ENCODE measurements at places on chromosomes 16 and 17.

GRCh38 chr16:50102051-50102746 lies 36.4 kb downstream of the HEATR3 start:
- DNase-seq = no peak

DNA sequence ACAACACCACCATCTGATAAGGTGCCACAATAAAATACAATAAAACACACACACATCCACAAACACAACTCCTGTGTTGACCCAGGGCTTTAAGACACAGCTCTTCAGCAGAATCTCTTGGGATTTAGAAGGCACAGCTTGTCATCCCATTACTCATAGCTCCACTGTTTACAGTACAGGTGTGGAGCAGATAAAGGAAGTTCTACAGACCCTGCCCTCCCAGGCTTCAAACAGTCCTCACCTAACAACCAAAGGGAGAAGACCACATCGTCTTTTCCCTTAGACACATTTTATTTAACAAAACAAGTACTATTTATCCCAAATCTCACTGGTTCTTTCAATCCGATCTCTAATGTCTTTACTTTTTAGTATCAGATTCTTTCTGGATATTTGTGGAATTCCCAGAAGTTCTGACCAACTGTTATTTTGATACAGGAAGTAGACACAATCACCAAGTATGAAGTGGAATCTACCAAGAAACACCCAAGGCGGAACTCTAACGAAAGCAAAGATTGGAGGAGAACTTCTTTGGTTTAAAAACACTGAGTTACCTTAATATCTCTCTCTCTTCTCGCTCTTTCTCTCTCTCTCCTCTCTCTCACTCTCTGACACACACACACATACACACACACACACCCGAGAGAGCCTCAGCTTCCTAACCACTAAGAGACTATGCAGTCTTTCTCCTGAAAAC lies 46.1 kb downstream of the CYTH1 start:
- DNase-seq = no peak

DNA sequence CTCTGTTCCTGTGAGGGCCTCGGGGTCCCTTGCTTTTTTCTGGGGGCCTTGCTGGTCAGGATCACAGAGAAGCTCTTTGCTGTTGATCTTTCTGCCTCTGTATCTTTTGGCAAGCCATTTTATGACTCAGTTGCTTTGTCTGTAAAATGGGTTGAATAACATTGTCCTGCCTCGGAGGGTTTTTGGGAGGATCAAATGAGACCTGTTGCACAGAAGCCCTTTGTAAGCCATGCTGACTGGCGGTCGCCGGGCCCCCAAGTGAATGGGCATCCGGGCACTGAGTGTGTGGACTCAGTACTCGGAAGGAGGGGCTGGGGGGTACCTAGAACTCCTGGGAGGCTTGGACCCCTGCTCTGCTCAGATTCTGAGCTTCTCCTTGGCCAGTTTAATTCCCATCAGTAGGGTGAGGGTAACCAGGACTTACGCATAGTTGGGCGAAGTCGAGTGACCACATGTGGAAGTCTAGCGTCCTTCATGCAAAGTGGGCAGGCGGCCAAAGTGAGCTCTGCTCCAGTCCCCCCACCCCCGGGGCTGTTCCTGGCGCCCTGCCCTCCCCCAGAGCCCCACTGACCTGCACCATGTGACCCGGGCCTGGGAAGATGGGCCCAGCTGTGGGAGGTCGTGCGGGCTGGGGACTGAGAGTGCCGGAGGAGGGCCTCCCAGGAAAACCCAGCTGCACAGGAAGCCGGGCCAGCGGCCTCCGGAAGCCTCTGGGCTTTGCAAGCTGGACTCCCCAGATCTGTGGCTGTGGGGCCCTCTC lies 284.0 kb downstream of the SEC14L1 start:
- DNase-seq = no peak

DNA sequence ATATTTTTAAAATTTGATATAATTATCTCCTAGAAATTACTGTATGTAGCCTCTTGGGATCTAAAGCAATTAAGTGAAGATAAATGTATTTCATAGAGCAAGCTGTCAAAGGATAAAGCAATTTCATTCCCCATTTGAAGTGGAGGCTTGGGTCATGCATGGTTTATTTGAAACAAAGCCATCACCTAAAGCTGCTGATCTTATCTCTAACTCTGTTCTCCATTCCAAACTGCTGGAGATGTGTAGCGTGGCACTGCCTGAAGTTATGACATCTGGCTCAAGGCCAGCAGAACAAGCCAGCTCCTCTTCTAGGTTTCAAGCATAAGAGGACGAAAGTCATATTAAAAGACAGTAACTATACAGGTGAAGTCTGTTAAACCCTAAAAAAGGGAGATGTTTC lies 83.9 kb downstream of the HIC1 start:
- no peak for DNase-seq

GRCh38 chr17:41865596-41865893 lies 322 bp upstream of the KLHL11 start:
- DNase-seq = no peak

DNA sequence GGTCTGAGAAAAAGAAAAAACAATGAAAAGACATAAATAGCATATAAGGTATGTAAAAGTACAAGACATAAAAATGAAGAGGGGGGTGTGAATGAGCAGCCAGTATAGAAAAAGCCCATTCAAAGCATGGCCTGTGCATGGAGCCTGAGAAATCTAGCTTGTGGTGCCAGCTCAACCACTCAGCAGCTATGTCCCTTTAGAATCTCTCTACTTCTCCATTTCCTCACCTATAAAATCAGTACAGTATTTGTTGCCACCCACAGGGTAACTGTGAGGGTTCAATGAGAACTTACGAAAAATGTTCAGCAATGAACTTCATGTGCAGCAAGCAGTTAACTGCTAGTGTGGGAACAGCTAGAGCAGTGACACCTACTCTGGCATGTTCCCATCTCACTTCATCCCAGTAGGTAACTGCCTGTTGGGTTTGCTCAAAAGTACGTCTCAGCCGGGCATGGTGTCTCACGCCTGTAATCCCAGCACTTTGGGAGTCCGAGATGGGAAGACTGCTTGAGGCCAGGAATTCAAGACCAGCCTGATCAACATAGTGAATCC lies 15.3 kb downstream of the CYTH1 start:
- DNase-seq = no peak

GRCh38 chr16:12951392-12951791 lies 50.0 kb downstream of the SHISA9 start:
- no peak for DNase-seq

DNA sequence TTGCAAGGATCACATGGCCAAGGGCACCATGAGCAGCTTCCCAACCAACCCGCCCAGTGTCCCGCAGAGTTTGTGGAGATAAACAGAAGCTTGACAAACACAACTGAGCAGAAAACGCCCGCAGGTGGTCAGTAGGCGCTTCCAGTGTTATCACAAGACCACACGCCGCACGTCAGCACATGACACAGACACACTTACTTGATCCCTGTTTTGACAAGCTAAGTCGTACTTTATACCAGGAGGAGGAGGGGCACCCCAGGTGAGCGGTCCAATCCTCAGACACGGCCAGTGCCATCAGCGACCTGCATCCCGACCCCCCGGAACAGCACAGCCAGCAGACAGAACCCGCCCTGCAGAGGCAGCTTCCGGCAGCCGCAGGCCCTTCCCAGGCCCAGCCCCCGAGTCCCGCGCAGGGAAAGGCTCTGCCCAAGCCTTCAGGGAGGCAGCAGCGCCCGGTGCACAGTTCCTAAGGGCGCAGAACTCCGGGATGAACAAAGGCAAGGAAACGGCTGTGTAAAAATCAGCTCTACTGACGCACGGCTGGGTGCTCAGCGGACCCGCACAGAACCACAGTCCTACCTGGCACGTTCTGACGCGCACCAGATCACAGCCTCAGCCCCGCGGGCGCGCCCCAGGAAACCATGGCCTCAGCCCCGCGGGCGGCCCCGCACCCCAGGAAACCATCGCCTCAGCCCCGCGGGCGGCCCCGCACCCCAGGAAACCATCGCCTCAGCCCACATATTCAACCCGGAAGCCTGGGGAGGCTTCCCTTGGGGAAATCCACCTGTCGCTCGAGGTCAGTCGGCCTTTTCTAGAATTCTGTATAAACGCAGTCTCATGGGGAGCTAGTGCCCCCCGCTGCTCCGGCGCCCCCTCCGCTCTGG lies 27.8 kb downstream of the AXIN1 start:
- peak; percentile 27 for DNase-seq
